ENCODE measurements at places on chromosomes 2 and 18.

DNA sequence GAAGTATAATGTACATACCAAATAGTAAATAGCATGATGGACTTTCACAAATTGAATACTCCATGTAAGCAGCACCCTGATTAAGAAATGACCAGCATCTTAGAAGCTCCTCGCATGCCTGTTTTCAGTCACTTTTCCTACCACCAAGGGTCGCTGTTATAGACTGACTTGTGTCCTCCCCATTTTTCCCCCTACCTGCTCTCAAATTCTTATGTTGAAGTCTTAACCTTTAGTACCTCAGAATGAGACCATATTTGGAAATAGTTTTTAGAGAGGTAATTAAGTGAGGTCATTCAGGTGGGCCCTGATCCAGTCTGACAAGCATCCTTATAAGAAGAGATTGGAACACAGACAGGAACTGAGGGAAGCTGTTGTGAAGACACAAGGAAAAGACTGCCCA is 125.9 kb downstream of the LYPD6 start:
- DNase-seq, result no peak

- no peak for DNase-seq
Measured at GRCh38 chr2:180677930-180678624, 302.3 kb upstream of the UBE2E3 start.

GRCh38 chr2:231905026-231905425 is 21.2 kb downstream of the NPPC start:
- no peak for DNase-seq

DNA sequence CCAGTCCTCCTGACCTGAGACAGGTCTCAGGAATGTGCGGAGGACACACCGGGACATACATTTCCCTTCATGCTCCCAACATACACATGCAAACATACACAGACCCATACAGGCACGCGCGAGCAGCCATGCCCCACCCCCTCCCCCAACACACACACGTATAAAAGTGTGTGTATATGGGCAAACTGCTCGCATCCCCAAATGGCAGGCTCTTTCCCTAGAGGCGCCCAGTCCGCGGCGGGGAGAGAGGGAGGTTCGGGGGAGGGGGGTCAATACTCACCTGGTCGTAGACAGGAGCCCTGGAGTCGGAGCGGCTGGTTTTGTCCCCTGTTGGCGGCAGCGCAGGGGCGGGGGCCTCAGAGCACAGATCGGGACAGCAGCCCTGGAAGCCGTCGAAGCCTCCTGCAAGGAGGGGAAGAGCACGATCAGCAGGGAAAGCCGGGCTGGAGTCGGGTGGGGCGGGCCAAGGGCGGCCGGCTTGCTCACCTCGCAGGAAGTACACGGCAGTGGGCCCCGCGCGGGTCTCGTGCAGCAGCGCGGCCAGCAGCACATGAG is 682 bp downstream of the DUSP2 start:
- DNase-seq, result no peak

DNA sequence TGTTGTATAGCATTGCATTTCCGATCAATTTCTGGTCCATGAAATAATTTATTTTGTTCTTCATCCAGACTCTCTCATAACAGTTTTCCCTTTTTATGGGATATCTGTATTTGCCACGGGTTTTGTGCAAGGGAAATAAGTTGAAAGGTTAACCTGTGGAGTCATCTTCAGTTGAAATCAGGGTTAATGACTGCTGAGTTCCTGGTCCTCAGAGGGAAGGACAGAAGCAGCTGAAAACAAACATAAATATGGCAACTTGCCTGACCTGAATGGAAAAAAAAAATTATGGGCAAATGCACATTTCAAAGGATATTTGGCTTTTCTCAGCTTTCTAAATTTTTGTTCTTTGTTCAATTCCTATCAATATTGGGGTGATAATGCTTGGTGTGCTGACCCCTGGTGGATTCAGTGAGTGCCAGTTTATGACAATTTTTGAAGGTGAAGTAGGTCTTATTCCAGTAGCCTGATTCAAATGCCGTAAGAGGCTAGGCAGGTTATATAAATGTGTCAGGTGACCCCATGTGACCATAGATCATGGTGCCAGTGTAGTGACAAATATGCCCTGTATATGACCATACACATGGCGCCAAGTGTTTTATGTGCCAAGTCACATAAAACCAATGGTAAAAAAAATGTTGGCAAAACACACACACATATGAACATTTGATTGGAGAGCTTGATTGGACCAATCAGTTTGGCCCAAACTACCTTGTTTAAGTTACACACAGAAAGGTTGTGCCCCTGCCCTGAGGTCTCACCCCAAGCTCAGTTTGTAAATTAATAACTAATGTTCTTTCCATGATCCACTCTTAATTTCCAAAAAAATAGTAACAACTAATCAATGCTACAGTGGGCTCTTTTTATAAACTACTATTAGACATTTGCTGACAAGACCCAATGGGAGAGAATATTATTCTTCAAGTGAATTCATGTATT is 47.6 kb upstream of the FAM124B start:
- DNase-seq, result no peak

GRCh38 chr2:148048475-148049221 is 27.8 kb downstream of the MBD5 start:
- no peak for DNase-seq

GRCh38 chr18:34767601-34768027 is 57.5 kb downstream of the DTNA start:
- no peak for DNase-seq

GRCh38 chr2:100731535-100731981 is 88.4 kb upstream of the NPAS2 start:
- no peak for DNase-seq

DNA sequence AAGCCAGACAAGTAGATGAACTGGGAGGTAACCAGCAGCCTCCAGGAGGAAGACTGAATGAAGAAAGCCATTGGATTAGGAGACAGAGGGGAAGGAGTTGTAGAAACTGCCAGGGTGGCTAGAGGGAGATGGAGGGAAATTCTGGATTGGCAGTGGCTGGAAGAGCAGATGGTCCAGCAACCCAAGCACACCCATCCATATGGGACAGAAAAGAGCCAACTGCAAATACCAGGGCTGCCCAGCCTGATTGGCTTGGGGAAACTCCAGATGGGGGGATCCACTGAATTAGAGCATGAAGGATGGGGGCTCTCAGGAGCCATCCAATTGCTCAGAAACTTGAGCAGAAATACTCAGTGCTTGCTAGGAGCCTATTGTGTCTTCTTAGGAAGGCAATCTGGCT is 173.5 kb upstream of the EPB41L3 start:
- DNase-seq, result no peak

- DNase-seq, result no peak
Measured at GRCh38 chr2:13050764-13051163, 334.0 kb downstream of the TRIB2 start.

DNA sequence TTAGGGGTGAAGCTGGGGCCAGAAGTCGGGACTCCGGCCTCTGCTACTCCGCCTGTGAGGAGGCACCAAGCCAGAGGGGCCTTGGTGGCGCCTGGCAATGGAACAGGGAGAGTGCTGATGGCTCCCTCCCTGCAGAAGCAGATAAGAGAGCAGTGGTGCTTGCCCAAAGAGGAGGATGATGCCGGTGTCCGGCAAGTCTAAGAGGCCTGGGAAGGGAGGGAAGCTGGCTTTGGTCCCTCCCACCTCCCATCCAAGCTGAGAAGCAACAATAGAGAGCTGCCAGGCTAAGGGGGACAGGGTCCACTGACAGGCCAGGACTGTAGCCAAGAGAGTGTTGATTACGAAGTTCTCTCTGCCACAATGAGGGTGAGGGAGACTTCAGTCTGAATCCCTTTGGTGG is 479.5 kb downstream of the TNS1 start:
- no peak for DNase-seq

DNA sequence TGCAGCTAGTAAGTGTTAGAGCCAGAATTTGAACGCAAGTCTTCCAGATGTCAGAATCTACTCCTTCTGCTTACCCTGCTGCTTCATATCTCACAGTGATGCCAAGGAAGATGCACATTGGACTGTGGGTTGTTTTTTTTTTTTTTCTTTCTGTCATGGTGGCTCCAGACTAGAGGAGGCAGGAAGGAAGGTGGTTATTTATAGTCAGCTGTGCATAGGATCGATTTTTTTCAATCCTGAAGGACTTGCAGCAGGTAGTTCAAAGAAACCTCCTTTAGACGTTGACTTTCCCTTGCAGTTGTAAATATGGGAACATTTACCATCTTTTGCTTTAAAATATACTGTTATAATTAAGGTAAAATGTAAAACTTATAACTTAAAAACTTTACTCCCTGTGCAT is 17.3 kb downstream of the NEDD4L start:
- no peak for DNase-seq

DNA sequence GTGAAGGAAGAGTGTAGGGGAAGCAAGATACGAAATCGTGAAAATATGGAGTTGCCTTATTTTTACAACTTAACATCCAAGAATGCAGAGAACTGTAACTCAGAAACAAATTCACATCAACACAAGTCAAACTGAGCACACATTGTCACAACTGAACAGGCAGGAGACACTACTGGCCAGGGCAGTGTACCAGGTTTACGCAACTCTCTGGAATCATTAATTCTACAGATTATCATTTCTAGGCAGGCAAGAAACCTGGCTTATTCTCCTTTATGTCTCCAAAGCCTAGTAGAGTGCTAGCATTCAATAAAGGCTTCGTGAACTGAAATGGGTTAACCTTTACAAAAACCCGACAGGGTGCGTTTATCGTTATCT is 584 bp downstream of the COA5 start:
- no peak for DNase-seq

DNA sequence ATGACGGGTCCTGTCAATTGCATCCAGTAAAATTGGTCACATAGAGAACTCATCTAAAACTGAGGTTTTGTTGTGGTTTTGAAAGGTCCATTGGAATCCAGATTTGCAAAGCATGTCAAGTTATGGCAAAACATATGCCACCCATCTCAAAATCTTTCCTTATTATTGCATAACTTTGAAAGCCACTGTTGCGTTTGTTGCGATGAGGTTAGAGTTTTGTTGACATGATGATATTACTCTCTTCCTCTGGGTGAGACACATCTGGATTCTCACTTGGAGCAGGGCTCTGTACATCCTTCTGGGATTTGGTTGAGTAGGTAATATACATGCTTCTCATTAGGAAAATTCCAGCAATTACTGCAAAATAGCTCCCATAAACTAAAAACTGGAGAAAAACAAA is 20.6 kb downstream of the SCYGR5 start:
- DNase-seq, result no peak

DNA sequence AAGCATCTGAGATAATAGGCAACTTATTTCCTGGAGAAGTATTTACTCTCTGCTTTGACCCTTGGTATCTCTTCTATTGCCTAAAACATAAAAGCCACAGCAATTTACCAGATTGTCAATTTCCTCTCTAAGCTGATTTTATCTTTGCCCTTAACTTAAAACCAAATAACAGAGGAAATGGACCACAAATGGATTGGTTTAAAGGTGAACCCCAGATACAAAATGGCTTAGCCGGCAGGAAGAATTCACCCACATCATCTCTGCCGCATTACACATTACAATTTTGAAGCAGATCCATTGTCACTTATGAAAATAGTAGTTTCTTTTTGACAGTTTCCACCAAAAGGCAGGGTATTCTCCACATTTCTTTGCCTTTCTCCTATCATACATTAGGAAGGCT is 585.8 kb upstream of the CHAC2 start:
- no peak for DNase-seq

GRCh38 chr18:46718501-46719341 is 38.1 kb downstream of the ST8SIA5 start:
- DNase-seq, result no peak

- no peak for DNase-seq
Measured at GRCh38 chr18:24500217-24500616, 39.8 kb downstream of the HRH4 start.

- no peak for DNase-seq
Measured at GRCh38 chr2:87401726-87402345, 346.1 kb upstream of the PLGLB2 start.

DNA sequence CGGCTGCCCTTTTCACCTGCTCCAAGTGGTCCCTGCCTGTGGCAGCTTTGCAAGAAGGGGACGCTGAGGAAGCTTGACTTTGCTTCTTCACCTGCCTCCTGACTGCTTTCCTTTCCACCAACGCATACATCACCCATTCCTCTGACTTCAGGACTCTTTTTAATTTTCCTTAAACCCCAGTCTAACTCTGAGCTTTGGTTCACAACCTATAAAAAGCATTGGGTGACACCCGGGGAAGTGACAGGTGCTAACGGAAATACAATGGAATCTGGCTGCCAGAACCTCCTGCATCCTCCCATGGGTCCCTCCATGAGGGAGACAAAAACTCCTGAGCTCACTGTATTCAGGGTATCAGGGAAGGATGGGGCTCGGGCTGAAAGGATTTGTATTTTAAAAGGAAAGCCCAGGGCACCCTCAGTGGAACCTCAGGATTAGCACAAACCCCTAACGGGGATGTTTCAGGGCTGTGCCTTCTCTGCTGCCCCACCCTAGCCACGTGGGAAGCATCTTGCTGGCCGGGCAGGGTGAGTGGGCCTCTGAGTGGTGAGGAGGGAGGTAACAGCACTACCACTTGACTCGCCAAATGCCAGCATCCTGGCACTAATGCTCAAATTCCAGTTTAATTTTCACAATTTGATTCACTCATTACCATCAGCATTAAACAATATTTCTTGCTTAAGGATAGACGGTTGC is 284.8 kb downstream of the CELF4 start:
- no peak for DNase-seq

GRCh38 chr2:239368906-239369552 is 31.8 kb downstream of the HDAC4 start:
- DNase-seq, result no peak

DNA sequence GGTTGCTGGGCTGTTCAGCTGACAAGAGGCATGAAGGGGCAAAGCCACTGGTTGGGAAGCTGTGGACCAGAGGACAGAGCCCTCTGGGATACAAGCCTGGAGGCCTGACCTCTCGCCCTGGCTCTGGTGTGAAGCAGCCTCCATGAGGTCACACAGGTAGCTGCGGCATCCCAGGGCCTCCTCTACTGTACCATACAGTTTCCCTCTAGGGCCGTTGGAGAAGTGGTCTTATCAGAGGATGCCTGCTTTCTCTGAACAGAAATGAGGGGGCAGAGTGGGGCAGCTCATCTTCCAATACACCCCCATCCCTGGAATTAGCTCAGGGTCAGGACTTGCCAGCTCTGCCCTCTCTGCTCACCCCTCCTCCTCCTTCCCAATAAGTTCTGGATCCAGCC is 135.1 kb upstream of the SMAD2 start:
- no peak for DNase-seq

DNA sequence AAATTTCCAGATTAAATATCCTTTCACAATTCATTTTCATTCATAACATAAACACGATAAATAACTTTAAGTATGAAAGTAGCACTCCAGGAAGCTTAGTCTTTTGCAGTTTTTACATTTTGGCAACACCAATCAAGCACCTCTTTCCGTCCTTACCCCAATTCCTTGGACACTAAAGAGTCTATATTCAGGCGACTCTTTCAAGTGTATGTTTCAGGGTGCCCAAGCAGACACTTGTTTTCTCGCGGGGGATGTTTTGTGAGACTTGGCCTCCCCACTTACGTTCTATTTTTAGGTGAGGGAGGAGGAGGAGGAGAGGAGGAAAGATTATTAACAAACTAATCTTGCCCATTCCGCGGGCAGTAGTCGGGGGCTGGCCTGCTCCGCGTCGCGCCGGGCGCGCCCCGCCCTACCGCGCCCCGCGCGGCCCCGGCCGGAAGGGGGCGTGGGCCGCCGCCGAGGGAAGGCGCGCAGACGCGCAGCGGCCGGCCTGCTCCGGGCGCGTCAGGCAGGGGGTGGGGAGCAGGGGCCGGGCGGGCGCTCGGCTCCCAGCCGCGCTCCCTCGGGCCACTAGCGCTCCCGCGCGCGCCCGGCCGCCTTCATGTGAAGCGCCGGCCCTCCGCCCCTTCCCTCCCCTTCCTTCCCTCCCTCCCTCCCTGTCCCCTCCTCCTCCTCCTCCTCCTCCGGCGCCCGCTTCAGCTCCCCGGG is at the start of gene ITPRID2:
TSS of gene ITPRID2 (plus strand) at position 473 of the 708 bp plus-strand sequence. CDS start 337 bp downstream, outside the sequence.
- peak; percentile 29 for DNase-seq

- no peak for DNase-seq
Measured at GRCh38 chr2:163407296-163407695, 328.5 kb downstream of the FIGN start.
